ENCODE measurements at places on chromosomes 2 and 18.

DNA sequence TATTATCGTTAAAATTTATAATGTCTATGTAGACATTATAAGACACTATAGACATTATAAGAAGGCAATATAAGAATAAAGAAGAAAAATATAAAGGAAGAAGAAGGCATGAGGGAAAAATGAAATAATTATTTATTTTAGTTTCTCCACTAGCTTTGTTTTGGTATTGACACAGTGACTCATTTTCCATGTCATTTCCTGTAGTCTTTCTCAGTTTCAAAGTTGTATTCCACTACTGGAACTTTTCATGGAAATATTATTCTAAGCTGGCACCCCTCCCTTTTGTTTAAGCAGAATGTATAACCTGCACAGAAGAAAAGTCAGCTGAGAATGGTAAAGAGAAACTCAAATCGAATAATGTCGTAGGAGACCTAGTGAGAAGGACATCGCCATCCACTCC lies 234.2 kb upstream of the NETO1 start:
- DNase-seq: no peak

DNA sequence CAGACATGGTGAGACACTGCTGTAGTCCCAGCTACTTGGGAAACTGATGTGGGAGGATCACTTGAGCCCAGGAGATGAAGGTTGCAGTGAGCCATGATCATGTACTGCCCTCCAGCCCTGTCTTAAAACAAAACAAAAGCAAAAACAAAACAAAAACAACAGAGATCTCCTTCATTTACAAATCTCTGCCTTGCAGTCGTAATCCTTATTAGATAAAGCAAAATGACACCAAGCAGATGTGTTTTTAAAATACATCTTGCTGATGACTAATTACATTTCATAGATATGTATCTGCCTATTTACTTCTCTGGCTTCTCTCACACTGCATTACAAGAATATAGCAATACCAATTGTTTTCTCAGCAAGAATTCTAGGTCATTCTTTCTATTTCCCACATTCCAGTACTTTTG lies 22.8 kb downstream of the NFE2L2 start:
- DNase-seq: no peak

DNA sequence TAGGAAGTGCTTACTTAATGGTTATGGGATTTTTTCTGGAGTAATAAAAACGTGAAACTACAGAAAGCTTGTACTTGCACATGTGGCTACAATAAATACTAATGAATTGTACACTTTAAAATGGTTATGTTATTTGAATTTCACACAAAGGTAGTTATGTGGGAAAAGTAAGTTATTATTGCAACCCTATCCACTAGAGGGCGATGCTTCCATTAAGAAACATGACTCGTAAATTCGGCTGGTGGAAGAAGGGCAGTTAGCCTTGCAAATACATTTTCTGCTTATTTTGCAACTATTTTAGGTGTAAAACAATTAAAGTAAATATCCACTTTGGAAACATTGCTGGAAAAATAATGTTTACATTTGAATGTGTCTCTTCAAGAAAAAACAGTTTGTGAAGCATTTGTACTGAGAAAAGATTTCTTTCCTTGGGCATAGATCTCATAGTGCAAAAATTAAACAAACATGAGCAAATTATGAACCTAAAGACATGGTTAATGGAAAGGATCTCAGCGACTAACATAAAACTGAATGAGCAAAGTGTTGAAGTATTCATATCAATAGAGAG lies 68.1 kb upstream of the CSRNP3 start:
- DNase-seq: no peak

GRCh38 chr2:228549441-228550007 lies 368.0 kb upstream of the SPHKAP start:
- no peak for DNase-seq

DNA sequence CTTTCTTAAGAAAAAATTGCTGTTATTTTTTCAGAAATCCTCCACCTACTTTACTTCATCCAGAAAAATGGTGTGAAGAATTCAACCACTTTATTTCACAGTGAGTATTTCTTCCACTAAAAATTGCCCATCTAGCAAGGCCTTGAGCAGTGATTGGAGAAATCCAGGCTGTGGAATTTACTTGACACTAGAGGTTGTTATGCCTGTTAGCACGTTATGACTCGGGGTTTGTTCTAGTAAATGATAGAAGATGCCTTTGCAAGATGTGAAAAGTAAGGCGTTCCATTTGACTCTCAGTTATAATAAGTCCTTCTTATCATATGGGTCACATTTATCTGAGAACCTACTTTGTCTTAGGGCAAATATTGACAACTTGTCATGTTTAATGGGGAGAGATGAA lies 157.4 kb downstream of the MYO3B start:
- DNase-seq: no peak

DNA sequence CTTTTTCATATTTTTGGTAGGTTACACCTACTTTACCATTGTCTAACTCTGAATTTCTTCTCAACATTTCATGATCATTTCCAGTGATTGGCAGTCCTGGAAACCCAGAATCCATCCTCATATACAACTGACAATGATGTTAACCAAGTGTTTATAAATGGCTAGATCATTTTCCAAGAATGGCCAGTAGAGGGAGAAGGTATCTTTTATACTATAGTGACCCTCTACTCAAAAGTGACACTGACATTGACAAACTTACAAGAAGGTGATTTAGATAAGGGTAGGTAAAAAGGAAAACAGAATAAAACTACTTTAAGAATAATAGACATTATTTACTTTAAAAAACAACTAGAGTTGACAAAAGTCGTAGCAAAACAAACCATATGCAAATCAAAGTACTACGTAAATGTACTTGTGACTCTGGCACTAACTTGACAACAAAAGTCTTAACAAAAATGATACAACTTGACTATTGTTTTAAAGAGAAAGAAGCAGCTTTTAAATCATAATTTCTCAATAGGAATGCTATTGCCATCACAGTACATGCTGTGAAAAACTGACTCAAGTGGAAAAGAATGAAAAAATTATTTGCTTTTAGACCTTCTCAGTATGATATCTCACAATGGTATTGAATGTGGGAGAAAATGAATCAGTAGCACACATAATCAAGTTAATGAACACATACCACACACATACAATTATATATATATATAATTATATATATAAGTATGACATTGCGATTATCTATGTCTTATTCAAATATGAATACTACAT lies 76.6 kb upstream of the GRB14 start:
- DNase-seq: no peak

GRCh38 chr2:74715081-74715791 lies 61.2 kb downstream of the SEMA4F start:
- peak; percentile 91 for DNase-seq

DNA sequence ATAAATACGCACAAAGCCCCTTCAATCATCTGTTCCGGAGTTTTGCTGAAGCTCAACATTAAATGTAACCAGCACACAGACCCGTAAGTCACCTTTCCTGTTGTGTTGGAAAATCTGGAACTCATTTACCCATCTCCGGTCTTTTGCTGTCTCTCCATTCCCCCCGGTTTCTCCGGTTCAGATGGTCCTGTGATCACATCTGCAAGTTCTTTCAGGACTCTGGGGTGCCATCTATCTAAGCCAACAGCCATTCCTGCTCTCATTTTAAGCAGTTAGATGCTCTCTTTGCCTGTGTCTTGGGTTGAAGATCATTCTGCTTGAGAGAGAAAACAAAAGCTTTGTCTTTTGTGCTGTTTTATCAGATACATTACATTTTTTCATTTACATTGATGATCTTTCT lies 91.7 kb upstream of the TGIF1 start:
- DNase-seq: no peak

- DNase-seq: no peak
Observed at GRCh38 chr2:30436859-30437435, 10.1 kb upstream of the LCLAT1 start.

DNA sequence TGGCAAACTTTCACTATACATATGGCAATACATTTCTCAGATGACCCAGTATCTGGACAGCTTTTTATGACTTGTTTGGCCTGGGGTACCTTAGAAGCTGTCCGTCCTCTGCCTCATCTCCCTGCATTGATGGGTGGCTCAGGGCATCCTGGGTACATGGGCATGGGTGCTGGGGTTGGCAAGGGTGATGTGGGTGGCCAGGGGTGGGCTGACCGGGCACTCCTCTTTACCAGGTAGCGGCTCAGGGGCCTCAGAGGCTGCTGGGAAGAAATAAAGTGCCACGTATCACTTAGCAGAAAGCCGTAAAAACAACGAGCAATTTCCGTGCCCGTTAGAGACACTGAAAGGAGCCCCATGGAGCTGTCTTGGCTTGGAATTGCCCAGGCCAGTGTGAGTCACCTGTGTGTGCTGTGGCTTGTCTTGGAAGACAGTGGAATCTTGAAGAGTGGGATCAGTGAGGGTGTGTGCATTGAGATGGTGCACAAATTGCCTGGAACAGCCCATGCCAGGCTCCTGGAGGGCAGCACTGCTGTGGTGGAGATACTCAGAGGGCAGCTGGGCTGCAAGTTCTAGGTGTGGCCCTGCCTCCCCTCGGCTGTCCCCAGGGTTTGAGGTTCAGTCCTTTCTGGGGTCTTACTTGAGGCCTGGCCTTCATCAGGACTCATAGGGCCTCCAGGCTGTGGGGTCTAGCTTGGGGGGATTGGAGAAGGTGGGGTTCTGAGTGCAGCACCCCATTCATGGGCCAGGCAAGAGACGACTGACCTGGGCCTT lies 88.8 kb downstream of the FHOD3 start:
- DNase-seq: no peak

GRCh38 chr2:2926009-2926857 lies 451.4 kb downstream of the EIPR1 start:
- no peak for DNase-seq

- no peak for DNase-seq
Observed at GRCh38 chr2:37907501-37908225, 17.4 kb upstream of the RMDN2 start.

DNA sequence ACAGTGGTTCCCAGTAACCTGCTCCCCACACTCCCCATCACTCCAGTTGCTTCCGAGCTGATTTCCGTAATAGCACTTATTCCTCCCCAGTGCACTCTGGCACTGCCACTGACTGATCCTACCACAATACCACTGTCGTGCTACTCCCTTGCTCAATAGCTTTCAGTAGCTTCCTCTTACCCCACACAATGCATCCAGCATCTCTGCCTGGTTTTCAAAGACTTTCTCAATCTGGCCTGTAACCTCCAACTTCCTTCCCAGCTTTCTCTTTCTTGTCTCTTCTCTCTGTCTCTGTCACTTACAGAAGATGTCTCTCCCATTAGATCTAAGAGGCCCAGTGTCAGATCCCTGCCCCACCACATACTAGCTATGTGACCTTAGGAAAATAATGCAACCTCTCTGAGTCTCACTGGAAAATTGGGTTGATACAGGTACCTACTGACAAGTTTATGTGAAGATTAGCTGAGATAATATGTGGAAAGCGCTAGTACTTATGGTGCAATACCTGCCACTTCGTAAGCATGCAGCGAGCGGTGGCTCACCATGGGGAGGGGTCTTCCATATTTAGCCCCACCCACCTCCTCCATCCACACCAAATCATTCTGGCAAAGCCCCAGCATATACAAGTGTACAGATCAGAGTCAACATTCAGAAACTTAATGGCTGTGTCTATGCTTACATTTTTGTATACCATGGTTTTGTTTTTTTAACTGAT lies 36.7 kb downstream of the SFXN5 start:
- DNase-seq: no peak

- no peak for DNase-seq
Observed at GRCh38 chr2:161987311-161987710, 86.7 kb downstream of the DPP4 start.

GRCh38 chr2:102002228-102002627 lies 10.5 kb downstream of the IL1R2 start:
- DNase-seq: no peak

DNA sequence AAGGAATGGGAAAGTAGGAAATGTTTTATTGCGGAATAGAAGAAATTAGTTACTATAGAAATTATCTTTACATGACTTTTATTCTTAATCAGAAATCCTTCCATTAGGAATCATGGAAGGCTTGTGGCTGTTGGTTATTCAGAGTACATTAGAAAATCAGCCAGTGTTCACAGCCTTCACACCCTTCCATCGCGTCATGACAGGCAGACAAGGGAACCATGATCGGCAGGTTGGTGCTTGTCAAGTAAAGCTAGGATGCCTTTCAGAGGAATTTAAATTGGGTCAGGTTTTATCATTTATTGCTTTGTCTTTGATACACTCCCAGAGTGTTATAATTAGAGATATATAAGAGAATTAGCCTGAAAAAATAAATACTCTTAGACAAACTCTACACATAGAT lies 400.6 kb downstream of the THSD7B start:
- DNase-seq: no peak

- DNase-seq: no peak
Observed at GRCh38 chr2:168691221-168691620, 111.2 kb upstream of the NOSTRIN start.

DNA sequence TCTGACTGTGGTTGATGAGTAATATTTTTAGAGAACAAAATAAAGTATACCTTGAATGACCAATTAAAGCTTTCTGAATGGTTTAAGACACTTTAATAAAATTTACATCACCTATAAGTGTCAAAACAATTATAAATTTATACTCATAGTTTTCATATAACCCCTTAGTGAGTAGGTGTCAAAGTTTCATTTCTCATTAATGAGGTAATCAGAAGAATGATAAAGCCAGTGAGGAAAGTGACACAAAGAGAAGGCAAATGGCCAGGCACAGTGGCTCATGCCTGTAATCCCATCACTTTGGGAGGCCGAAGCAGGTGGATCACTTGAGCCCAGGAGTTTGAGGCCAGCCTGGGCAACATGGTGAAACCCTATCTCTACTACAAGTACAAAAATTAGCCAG lies 60.8 kb upstream of the CTLA4 start:
- DNase-seq: no peak

DNA sequence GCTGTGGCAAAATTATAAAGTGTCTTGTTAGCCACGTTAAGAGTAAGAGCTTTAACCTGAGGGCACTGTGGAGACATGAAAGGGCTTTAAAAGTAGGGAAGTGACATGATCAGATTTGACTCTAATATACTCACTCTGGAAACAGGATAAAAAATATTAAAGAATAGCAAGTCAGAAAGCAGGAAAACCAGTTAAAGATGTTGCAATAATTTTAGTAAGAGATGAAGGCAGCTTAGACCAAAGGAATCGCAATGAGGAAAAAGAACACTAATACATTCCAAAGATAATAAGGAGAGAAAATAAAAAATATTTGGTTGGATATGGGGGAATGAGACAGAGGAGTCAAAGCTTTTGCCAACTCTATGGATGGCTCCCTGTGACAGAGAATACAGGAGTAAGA lies 183.8 kb downstream of the DYM start:
- DNase-seq: no peak

DNA sequence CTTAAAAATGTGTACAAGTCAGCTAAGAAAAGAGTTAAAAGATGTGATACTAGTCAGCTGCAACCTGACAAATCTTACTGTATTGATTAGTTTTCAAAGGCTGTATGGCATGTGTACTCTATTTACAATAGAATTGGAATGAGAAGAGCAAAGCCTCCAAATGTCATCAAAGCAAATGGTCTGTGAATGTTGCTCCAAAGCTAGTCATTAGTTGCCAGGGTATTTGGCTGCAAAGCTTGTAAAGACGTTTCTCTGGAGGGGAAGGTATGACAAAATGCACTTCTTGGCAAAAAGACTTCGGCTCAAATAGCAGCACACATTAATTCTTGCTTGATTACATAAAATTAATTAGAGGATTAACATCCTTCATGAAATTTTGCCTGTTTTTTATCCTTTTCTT lies 59.3 kb downstream of the ETAA1 start:
- DNase-seq: no peak

- DNase-seq: peak; percentile 76
Observed at GRCh38 chr2:203328760-203329540, 756 bp downstream of the ABI2 start.

All from activated CD8-positive, alpha-beta memory T cell treated with anti-CD3 and anti-CD28 coated beads for 24 hours (primary cell).